Stimulated activated CD4-positive, alpha-beta T cell treated with anti-CD3 and anti-CD28 coated beads, Interleukin-4, amount 100 ng/mL, for 4 hours (primary cell): ENCODE measurements at places on chromosomes 7 and 10.

DNA sequence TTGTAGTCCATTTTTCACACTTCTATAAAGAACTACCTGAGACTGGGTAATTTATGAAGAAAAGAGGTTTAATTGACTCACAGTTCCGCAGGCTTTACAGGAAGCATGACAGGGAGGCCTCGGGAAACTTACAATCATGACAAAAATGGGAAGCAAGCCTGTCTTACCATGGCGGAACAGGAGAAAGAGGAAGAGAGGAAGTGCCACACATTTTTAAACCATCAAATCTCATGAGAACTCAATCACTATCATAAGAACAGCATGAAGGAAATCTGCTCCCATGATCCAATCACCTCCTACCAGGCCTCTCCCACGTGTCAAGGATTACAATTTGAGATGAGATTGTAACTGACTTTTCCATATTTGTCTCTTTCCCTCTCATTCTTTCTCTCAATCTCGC is 9.3 kb upstream of the PNPLA8 start:
- no peak for DNase-seq

DNA sequence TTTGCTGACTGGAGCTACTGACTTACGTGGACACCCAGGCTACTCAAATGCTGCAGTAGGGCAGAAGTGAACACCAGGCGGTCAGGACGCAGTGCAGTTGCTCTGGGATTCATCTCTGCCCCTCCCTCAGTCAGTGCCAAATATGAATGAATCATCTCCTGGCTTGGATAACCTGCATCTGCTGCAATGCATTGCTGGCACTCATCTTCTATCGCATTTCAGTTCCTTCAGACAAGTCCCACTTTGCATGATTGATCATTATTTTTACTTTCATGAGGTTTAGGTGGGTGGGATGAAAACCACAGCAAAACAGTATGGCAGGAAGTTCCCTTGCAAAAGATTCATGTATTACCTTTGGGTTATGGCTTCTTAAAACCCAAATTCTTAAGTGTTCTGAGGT is 224.6 kb upstream of the NRP1 start:
- no peak for DNase-seq

- no peak for DNase-seq
Measured at GRCh38 chr10:12941966-12942365, 59.5 kb downstream of the CCDC3 start.

DNA sequence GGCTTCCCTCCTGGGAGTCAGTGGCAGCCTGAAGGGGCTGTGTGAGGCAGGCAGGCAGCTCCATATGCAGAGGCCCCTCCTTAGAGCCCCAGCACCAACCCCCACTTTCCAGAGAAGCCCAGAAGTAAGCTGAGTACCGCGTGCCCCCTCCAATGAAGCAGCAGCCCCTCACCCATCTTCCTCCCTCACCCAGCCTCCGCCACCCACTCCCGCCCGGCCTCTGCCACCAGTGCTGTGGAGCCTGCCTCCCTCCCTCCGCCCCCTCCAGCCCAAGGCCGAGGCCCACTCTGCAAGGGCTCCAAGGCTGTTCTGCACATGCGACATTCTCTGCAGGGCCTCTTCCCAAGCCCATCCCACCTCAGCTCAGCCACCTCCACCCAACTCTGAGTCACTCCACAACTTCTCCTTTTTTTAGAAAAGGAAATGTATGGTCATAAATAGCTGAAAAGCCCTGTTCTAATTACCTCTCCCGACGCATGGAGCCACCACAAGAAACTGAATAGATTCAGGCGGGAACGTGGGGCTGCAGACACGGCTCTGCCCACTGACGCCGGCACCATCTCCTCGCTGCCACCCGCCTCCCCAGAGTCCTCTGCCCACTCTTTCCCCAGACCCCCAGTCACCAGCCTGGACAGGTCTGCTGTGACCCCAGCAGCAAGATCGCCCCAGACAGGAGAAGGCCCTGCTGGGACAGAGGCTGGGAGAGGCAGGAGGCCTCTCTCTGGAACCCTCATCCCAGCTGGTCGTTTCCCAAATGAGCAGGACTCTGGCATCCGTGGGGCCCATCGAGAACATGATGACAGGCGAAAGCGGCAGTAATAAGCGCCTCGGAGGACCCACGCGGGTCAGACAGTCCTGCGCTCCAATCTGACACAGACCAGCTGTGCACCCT is 213.9 kb downstream of the MAD1L1 start:
- DNase-seq = no peak

DNA sequence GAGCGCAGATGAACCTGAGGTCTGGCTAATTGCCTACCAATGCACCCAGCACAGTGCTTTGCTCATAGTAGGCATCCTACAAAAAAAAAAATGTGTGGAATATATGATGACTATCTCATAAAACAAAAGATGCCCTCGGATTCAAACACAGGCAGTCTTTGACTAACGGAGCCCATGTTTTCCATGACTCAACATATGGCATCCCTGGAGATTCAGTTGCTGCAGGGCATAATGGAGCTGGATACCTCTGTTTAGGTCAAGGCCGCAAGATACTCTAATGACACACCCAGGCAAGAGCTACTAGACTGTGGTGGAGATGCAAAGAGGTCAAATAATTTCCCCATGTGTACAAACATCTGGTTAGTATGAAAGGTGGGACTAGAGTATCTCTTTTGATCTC is 16.3 kb downstream of the CUBN start:
- DNase-seq = no peak
